ENCODE measurements at places on chromosomes 4 and X.

DNA sequence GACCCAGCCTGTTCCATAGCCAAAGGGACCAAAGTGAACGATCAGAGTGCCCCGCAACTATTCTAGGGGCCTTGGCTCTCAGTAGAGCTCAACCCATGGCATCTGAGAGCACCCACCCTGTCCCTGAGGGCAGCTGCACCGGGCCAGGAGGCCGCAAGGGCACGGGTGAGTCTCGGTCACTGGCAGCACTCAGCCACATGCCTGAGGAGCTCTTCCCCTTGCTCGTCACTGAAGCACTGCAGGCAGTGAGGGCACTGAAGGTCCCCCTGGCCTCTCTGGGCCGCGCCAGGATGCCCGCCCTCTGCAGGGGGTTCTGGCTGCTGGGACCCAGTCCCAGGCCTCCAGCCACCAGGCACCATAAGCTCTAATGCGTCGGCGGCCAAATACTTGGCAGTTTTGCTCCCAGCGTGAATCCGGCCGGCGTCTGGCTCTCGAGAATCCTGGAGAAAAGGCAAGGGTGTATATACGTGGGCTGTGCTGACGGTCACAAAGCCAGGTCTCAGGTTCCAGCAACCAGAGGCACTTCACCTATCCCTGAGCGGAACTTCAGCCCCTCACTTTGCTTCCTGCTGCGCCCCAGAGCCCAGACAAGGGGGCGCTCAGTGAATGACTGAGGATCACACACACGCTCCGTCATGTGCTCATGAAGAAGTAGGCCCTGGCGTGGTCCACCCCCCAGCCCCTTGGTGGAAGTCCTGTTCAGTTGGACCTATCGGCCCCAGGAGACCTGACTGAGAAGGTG is 13.9 kb downstream of the TNIP2 start:
- no peak for DNase-seq

GRCh38 chrX:78653118-78653822 is 5.9 kb downstream of the RTL3 start:
- DNase-seq, result no peak

DNA sequence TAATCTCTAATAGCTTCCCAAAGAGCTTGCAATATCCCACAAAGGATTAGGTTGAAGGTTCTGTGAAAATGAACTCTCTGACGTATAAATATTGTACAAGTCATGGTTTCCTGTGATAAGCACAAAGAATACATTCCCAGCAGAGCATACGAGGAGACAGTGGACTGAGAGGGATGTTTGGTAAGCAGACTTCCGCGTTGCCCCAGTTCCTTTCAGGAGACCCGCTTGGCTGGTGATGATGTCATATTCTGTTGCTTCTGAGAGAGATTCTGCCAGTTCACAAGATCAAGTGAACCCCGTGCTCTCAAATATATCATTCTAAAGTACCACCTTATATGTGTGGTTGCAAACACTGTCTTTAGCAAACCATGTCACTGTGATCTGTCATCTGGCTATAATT is 323.9 kb upstream of the CASK start:
- no peak for DNase-seq

GRCh38 chrX:17719711-17720110 is 17.6 kb upstream of the SCML1 start:
- no peak for DNase-seq

- no peak for DNase-seq
Observed at GRCh38 chr4:81225252-81225651, 10.2 kb upstream of the PRKG2 start.

GRCh38 chrX:1537031-1537715 is at the start of gene P2RY8:
Gene P2RY8, minus strand, starts transcription at chrX:1537185. Its CDS starts 70,627 bp downstream, at chrX:1466558.
- DNase-seq, result no peak

DNA sequence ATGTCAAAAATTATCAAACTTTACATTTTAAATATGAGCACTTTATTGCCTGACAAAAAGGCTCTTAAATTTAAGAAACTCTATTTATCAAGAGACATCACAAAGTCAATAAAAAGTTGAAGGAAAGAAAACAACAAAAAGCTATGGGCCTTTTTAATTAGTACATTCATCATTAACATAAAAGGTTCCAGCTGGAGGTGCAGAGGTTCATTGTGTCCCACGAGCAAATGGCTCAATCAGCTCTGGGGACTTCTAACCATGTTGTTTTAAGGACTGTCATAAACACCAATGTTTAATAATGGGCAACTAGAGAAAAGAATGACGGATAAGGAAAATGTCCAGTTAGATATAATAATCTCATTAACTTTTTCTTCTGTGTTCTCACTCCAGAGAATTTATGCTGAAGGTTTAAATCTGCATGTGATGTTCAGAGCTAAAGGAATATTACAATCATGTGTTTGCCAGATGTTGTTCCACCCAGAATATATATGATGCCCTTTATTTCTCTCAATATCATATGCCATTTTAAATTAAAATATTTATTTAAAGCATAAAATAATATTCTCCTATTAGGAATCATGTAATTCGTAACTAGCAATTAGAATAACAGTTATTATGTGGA is 840.3 kb upstream of the ADGRL3 start:
- no peak for DNase-seq

- DNase-seq, result no peak
Observed at GRCh38 chrX:16076834-16077233, 46.5 kb upstream of the GRPR start.

DNA sequence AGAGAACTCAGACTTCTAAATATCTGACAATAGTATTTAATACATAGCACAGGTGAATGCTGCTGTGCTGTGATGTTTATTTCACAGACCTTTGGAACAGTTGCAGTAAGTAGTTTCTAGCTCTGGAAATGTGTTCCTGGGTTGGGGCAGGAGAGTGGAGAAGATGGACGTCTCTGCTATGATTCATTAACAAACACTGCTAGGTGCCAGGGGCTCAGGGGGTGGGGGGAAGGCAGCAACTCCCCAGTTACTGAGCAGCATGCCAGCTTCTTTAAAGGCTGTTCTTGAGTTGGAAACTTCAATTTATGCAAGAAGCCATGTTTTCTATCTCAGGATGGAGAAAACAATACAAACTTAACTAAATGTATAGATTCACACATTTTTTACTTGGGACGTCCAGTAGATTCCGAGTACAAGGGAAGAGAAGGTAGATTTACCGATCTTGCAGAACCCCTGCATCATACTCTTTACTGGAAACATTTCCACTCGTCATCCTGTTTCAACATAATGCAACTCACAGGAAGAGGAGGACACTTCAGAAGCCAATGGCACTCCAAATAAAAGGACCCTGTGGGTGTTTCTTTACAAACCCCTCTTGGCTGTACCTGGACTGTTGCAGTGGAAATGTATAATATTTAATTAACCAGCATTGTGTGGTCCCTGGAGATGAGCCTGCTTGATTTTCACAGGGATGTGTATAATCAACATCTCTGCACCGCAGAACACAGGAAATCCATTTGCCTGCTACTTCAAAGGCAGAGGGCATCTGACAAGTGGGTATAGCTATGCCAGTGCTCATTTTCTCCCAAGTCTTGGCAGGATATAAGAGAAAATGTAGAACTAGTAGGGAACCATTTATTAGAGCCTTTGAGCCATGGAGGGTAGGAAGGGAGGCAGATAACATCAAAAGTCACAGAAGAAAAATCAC is 171.4 kb downstream of the SH3KBP1 start:
- DNase-seq, result no peak

DNA sequence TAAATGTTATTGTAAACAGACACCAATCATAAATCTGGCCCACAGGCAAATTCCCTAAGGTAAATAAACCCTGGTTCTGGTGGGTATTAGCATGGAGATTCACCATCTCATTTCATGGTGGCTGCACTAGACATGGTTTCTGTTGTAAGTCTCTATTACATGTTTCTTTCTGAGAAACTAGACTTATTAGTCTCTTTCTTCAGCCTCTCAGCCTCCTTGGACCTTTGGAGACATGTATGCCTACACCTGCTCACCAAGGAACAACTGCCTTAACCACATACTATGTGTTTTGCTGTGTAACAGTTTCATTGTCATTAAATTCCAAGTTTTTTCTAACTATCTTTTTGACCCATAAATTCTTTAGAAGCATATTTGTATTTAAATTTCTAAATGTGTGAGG is 13.1 kb downstream of the DDIT4L start:
- DNase-seq, result no peak

DNA sequence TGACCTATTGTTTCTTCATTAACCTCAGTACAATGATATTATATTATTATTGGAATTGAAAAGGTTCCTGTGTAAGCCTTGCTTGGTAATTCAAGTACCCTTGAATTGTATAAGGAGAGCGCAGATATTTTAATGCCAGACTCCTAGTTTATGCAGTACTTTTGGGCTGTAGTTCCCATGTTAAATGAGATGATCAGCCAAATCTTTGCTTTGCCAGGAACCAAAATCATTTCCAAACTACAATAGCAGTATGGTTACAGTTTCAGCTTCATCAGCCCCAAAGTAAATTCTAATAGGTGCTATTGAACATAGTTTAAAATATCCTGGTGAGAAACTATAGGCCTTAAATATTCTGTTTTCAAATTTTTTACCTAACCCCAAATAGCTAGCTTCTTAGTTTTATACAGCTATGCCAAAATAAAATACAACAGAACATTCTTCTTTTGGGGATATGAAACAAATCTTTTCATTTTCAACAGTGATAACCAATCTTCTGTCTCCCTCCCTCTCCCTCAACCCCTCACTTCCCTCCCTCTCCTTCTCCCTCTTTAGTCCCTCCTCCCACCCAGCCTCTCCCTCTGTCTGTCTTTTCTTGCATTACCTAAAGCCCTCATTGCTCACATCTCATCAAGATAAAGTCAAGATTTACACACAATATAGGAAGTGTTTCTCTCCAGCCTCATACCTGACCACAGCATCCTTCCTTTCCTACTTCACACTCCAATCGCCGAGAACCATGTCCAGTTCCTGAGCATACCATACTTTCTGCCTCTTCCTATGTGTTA is 190.1 kb downstream of the SHROOM3 start:
- no peak for DNase-seq

DNA sequence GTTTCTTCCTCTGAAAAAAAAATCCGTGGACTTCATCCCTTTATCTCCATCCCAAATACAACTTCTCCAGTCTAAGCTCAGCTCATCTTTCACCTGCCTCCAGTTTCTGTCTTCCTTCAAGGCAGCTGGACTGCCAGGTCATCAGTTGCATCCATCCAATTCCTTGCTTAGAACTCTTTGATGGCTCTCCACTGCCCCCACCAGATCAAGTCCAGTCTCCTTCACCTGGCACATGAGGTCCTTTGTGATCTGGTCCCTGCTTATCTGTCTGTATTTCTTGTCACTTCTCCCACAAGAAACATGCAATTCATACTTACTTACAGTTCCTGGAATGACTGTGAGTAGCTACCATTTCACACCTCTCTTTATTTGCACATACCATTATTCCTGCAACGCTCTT is 33.8 kb downstream of the OTUD6A start:
- no peak for DNase-seq

DNA sequence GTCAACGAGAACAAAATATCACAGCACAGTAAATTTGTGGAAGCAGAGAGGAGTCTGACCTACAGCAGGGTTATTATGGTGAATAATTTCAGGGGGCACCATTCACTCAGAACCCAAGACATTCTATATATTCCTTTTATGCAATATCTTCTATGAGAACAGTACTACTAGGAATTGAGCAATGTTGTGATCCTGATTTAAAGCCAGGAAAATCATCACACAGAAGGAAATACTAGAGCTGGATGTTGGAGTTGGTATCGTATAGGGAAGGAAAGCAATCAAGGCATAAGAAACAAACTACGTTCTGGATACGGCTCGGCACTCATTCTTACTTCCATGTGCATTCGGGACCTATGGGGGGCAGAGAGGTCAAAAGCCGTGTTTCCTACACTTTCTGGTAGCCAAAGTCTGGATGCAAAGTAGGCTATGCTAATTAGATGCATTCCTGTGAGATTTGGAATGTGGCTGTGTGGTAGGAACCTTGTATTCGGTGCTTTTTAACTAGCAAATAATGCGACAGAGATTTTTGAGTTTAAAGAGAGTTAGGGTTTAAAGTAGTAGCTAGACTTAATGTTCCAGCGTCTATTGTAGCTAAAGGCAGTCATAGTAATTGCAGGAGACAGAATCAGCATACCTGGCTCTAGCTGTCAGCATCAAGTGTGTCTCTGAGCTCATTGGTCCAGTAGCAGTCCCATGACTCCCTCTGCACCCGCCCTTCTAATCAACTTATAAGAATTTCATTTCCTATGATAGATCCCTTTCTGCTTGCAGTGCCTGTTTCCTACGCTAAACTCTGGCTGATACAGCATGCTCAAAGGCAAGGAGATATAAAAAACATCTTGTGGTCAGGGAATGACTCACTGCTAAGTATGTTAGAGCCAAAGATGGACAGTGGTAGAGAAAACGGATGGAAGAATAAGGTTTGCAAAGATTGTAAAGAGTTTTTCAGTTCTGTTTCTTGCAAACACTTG is 43.3 kb upstream of the PDGFC start:
- peak; percentile 94 for DNase-seq

- no peak for DNase-seq
Observed at GRCh38 chr4:7654550-7655445, 220.1 kb upstream of the PSAPL1 start.

DNA sequence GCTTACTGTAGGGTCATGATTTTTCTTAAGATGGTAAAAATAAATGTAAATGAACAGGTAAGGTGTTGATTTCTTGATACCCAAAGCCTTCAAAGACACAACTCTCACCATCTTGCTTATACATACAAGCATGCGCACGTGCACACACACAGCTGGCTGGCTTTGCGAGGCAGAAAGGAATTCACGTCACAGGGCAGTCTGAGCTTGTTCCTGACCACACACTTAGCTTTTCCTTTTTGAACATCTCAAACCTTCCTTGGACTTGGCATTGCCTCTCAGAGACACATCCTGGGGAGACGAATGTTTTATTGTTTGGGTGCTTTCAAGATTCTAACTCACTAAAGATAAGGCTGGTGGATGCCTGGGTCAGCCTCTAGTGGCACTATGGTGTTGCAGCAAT is 175.0 kb downstream of the NHS start:
- DNase-seq, result no peak

DNA sequence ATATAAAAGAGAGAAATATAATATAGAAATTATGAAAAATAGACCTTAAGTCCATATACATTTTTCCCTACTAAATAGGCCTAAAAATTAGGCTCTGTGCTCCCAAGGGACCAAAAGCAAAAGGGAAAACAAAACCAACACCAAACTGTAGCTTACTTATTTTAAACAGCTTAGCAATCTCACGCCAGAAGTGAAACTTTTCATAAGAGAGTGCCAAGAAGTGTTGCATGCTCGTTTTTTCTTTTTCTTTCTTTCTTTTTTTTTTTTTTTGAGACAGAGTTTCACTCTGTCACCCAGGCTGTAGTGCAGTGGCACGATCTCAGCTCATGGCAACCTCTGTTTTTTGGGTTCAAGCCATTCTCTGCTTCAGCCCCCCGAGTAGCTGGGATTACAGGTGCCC is 250.4 kb downstream of the TMA16 start:
- DNase-seq, result no peak

GRCh38 chr4:85951-86350 is 32.8 kb downstream of the ZNF595 start:
- no peak for DNase-seq

GRCh38 chrX:103101299-103102042 is 8.5 kb upstream of the NXF3 start:
- no peak for DNase-seq

GRCh38 chrX:38999967-39000745 is 198.9 kb downstream of the MID1IP1 start:
- no peak for DNase-seq
